Activated CD4-positive, alpha-beta T cell treated with anti-CD3 and anti-CD28 coated beads, Interleukin-2, amount 10 ng/mL, durations not matched to agents 7 days and 5 days (primary cell): ENCODE measurements at places on chromosomes 1 and 21. TPM values are rescaled to one million over a fixed set of nuclear protein-coding genes. Genes with fewer than 3 reads are reported as not detected.

Gene NEGR1
- not detected for total RNA-seq

Gene RHEX
- not detected for total RNA-seq

Gene OPRD1
- not detected for total RNA-seq

DNA sequence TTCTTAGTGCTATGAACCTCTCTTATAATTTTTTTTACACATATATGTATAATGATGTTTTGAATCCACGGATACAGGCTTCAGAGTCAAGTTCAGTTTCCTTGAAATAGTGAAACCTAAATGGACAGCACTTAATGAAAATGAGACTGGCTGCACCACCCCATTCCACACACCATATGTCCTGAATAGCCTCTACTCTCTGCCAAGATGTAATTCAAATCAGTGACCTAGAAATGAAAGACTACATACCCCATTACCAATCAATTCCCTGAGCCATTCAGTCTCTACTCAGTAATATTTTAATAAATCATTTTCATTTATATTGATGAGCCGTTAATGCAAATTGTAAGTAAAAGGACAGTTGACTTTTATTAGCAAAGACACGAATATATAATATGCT, 614.9 kb upstream of the TMPRSS15 start:
- no peaks in the 10 kb centered on the region for H3K4me1 ChIP-seq
- no peak overlapping the region for H3K4me3 ChIP-seq
- H3K36me3 ChIP-seq, result no peaks in the 10 kb centered on the region
- DNase-seq, result no peak
- H3K27me3 ChIP-seq, result no peaks in the 10 kb centered on the region
- H3K27ac ChIP-seq, result no peak overlapping the region

GRCh38 chr1:65471861-65472332, 51.4 kb downstream of the LEPR start:
- no peak overlapping the region for H3K27ac ChIP-seq
- no peak for DNase-seq
- no peak overlapping the region for H3K4me3 ChIP-seq
- H3K36me3 ChIP-seq, result no peaks in the 10 kb centered on the region
- H3K27me3 ChIP-seq, result no peaks in the 10 kb centered on the region
- H3K4me1 ChIP-seq, result no peaks in the 10 kb centered on the region

DNA sequence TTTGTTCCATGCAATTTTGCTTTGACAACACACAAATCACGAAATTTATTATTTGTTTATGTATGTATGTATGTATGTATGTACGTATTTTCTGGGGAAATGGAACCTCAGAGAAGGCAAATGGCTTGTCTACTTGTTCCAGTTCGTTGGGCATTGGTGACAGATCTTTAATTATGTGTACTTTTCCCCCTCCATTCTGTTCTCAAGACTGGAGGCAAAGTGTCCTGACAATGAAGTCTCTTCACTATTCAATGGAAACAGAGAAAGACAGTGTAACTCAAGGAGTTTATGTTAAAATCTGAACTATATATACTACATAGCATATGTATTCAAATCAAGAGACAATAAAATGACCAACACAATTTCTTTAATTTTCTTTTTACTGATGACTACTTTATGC, 245.7 kb upstream of the PTBP2 start:
- H3K27me3 ChIP-seq, result no peaks in the 10 kb centered on the region
- DNase-seq, result no peak
- H3K4me1 ChIP-seq, result no peaks in the 10 kb centered on the region
- no peaks in the 10 kb centered on the region for H3K36me3 ChIP-seq
- H3K4me3 ChIP-seq, result no peak overlapping the region
